Hippocampal formation (tissue), 2 donors: ENCODE measurements at places on chromosomes 11 and 22.

GRCh38 chr11:46520971-46521745, 72.7 kb downstream of the AMBRA1 start:
- no peak for DNase-seq

DNA sequence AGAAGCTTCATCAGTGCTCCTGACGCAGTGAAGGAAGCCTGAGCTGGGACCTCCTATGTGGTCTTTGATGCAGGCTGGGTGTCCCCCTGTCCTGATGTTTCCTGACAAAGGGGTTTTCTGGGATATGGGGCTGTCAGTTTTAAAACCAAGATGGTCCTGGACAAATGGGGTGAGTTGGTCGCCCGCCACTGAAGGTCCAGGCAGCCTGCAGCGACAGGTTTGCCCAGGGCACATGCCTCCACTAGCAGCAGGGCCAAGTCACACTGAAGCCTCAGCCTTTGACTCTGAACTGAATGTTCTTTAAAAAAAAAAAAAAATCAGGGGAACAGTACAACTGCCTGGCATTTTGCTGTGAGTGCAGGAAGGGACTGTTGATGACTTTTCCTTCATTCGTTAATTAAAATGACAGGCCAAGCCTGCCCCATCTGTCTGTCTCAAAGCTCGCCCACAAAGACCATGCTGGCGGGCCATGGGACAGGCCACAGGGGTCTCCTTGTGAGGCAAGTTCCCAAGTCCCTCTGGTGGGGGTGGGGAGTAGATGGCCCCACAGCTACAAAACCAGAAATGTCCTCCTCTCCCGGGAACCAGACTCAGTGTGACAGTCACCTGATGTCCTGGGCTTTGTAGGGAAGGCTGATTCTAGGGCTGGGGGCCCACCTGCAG, 274.8 kb downstream of the CTTN start:
- no peak for DNase-seq

DNA sequence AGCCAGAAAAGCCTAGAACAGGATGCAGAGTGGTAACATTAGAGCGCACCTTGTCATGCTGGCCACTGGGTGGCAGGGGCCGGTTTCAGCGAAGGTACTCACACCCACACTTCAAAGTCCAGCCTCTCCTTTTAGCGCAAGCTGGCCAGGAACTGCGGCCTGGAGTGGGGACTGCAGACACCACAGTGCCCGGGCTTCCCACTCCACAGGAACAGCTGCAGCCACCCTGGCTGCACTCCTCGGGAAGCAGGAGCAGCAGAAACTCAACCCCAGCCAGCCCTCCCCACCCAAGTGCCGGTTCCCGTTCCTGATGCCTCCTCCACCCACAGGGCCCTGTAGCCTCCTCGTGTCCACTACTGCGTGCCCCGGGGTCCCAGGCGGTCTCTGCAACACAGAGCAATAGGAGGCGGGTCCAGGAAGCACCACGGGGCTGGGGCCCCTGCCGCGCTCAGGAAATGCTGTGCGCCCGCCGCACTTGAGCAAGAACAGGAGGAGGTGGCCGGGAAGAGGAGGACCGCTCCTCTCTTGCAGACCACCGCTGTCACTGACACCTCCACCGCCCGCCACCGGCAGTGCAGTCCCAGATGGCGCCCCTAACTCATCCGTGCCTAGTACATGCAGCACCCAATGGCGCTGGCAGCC, 2.2 kb downstream of the RFPL2 start:
- peak; percentile 18 for DNase-seq

DNA sequence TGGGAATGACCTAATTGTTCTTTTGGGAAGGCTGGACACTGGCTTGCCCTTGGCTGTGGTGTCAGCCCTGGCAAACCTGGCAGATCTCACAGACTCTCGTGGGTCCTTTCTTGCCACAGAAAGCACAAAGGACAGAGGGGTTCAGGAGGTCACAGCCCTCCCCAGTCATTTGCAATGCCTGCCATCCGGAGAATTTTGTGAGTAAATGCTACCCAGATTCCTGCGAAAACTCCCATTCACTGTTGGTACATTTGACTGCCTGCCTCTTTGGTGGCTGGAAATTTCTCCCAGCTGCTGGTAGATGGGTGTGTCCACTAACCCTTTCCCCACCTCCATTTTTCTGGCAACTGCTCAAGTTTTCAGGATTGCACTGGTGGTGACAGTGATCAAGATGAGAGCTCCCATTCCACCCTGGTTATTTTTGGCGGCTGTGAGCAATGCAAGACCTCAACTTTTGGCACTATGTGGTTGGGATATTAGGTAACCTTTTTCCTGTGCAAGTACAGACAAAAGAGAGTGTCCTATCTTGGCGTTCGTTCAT, 155.7 kb downstream of the NAV2 start:
- no peak for DNase-seq

DNA sequence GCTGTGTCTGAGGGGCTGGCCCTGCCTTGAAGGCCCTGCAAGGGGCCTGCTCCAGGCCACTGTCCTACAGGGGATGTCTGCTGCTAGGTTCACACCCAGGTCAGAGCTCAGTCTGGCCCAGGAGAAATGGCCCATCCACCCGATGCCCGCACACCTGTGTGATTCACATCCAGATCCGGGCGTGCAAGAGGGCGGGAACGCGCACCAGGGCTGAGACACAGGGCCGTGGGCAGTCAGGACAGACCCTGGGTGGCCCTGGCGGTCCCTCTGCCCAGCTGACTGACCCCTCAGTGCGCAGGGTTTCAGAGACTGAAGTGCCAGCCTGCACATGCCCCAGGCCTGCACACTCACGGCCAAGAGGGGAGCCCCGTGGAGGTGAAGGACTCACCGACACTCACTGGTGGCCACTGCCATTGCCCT, 7.4 kb downstream of the TOLLIP start:
- no peak for DNase-seq

DNA sequence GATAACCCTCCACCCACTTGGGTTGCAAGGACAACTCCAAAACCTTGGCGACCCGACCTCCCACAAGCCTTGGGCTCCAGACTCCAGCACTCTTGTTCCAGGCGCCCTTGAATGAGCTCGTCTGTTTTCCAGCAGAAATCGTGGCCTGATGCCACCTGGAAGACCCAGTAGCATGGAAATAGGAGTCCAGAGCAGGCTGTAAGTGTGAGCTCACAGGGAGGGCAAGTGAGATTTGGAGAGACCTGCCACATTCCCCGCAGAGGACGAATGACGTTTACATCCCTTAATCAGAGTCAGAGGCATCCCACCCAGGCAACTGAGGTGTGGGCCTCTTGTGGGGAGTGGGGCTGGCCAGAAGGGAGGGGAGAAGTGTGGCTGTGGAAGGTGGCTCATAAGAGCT, 71.9 kb downstream of the LDLRAD3 start:
- no peak for DNase-seq

GRCh38 chr11:93482556-93482955, 60.6 kb downstream of the SMCO4 start:
- no peak for DNase-seq

DNA sequence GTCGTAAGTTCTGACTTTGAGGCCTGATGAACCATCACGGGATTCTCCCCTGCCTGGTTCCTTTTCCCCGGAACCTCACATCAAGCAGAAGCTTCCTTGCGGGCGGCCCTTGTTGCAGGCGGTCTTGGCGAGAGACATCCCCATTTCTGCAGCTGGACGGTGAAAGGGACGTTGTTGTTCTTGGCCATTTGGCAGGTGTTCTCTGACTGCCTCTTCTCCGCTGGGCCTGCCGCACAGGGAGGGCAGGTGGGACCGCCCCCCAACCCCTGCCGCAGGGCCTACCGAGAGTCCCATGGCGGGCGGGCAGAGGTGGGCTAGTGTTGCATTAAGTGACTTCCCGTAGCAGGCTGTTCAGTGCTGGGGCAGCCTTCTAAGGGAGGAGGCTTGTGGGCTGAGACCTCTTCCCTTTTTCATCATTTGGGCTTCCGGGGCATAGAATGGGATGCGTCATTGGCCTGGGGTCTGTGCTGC, 26.9 kb upstream of the GRAMD4 start:
- peak; percentile 65 for DNase-seq

DNA sequence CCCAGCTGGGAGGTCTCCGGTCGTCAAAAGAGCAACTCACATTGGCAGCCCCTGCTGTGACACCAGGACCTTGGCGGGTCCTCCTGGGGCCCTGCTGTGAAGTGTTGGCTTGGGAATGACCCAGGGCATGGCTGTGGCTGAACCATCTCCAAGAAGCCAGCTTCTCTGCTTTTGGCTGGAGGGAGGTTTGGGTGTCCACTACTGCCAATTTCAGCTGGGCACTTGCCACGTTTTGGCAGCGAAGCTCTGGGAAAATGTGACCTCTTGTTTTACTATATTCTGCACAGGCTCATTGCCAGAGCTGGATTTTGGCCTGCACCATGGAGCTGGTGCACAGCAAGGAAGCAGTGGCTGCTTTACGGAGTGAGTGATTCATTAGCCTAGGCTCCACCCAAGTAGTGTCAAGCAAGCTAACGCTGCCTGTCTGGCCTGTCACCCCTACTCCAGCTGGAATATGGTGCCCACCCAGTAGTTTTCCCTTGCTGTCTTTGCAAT, 24.3 kb upstream of the SMCO4 start:
- peak; percentile 8 for DNase-seq
